CD8-positive, alpha-beta memory T cell (primary cell): ENCODE measurements at places on chromosomes 4 and X. TPM values are rescaled to one million over a fixed set of nuclear protein-coding genes. Genes with fewer than 3 reads are reported as not detected.

- H3K27me3 ChIP-seq: no peaks in the 10 kb centered on the region
- no peak overlapping the region for H3K4me3 ChIP-seq
- H3K4me1 ChIP-seq: peaks cover 73% of the 10 kb centered on the region
- no peak overlapping the region for H3K27ac ChIP-seq
- no peaks in the 10 kb centered on the region for H3K36me3 ChIP-seq
Measured at GRCh38 chr4:40256329-40256728, 59.5 kb downstream of the RHOH start.

- H3K27ac ChIP-seq: no peak overlapping the region
- no peak overlapping the region for H3K4me3 ChIP-seq
- H3K36me3 ChIP-seq: no peaks in the 10 kb centered on the region
- no peak for DNase-seq
- H3K4me1 ChIP-seq: no peaks in the 10 kb centered on the region
Measured at GRCh38 chr4:65983061-65983460, 312.8 kb upstream of the EPHA5 start.

- H3K27ac ChIP-seq: peak overlapping the region; percentile 35
- H3K4me1 ChIP-seq: peaks cover 81% of the 10 kb centered on the region
- H3K27me3 ChIP-seq: no peaks in the 10 kb centered on the region
- H3K4me3 ChIP-seq: peak overlapping the region; percentile 68
- DNase-seq: no peak
Measured at GRCh38 chr4:38510201-38510600, 153.8 kb upstream of the KLF3 start.

- no peak overlapping the region for H3K27ac ChIP-seq
- H3K4me1 ChIP-seq: no peaks in the 10 kb centered on the region
- no peak for DNase-seq
- no peaks in the 10 kb centered on the region for H3K36me3 ChIP-seq
- no peak overlapping the region for H3K4me3 ChIP-seq
Measured at GRCh38 chr4:95217197-95217596, 331.6 kb downstream of the UNC5C start.

- no peak overlapping the region for H3K4me3 ChIP-seq
- no peak for DNase-seq
- no peaks in the 10 kb centered on the region for H3K4me1 ChIP-seq
- H3K36me3 ChIP-seq: no peaks in the 10 kb centered on the region
- H3K27me3 ChIP-seq: peaks cover 3% of the 10 kb centered on the region
- no peak overlapping the region for H3K27ac ChIP-seq
Measured at GRCh38 chr4:108937066-108937465, 174.2 kb upstream of the ETNPPL start.

DNA sequence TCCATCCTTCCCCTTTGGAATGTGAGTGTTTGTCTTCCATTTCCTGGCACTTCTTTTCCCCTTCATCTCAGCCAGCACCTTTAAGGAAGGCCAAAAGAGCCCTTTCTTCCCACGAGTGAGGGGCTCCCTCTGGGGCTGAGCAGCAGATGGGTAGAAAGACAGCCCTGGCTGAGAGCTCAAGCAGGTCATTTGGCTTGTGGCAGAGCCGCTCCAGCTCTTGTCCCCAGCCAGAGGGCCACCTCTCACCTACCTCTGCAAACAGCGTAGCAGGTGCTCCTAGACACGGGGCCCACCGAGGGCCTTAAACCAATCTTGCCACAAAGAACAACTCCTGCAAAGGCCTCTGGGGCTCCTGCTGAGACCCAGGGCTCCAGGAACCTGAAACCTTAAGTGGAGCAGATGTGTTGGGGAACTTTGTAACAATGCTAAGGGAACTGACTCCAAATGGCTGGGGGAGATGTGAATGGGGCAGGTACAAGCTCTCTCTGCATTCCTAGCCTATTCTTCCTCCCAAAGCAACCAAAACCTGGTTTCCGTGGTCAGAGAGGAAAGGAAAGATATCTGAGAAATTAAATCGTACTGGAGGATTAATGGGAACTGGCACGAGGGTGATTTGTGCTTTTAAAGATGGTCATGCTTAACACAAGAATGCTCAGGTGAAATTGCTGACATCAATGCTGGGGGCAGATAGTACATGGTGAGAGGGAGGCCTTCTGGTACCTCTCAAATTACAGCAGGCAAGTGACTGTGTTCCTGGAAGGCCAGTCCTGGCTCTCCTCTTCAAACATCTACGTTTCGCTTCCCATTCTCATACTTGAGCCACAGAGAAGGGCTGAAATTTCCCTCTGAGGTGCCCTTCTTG is 27.0 kb downstream of the TFDP3 start:
- no peaks in the 10 kb centered on the region for H3K36me3 ChIP-seq
- H3K4me3 ChIP-seq: no peak overlapping the region
- no peaks in the 10 kb centered on the region for H3K27me3 ChIP-seq
- no peak overlapping the region for H3K27ac ChIP-seq

GRCh38 chr4:123495530-123495929 is 98.9 kb downstream of the SPRY1 start:
- H3K4me3 ChIP-seq: no peak overlapping the region
- H3K27ac ChIP-seq: no peak overlapping the region
- H3K36me3 ChIP-seq: no peaks in the 10 kb centered on the region
- DNase-seq: no peak
- no peaks in the 10 kb centered on the region for H3K4me1 ChIP-seq
- H3K27me3 ChIP-seq: no peaks in the 10 kb centered on the region

DNA sequence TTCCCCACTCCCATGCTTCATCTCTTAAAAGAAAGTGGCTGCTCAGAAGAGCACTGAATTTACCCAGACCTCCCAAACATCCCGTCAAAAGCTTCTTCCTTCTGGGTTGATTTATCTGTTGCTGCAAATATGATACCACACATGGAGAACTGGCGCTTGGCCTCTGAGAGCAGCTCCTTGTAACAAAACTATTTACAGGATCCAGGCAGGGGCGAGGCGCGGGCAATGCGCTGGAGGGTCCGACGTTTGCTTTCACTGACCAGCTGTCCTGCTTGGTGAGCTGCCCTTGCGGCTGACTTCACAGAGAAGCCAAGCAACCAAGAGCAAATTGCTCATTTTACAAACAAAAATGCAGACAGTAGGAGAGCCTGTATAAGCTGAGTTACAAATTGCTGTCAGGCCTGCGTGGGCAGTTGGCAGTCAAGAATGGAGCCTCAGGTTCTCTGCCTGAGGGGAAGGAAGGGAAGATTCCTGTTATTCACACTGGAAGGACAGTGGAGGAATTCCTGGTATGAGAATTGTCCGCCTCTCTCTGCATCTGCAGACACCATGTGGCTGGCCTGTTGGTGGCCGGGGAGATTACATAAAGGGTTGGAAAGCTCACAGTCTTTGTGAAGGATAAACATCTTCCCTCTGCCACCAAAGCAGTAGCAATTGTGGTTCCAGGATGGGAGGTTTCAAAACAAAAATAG is 192.2 kb upstream of the LEF1 start:
- H3K27me3 ChIP-seq: no peaks in the 10 kb centered on the region
- H3K27ac ChIP-seq: no peak overlapping the region
- no peak for DNase-seq
- H3K4me3 ChIP-seq: no peak overlapping the region

- peaks cover 16% of the 10 kb centered on the region for H3K4me1 ChIP-seq
- DNase-seq: no peak
- H3K27ac ChIP-seq: peak within 1 kb of the TSS; percentile 98
Measured at GRCh38 chr4:185396724-185397385, at the start of gene ANKRD37. Gene ANKRD37, plus strand, starts transcription at chr4:185396841. Its CDS starts 83 bp downstream, at chr4:185396924.

DNA sequence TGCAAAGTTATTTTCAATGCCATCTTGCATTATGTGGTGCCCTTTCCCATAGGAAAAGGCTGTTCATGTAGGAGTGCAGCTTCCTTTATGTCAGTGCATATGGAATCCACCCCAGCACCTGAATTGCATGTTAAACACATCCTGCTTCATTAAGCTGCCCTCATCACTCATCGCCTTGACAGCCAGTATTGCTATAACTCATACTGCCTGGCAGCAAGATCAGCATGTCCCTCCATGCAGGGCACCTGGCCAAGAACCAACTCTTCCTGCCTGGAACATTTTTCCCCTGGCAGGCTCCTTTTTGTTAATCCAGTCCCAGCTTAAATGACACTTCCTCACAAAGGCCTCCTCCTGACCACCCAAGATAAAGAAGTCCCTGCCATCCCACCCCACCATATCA is 23.5 kb upstream of the CA5B start:
- no peaks in the 10 kb centered on the region for H3K36me3 ChIP-seq
- DNase-seq: no peak
- H3K27ac ChIP-seq: no peak overlapping the region
- H3K4me3 ChIP-seq: no peak overlapping the region

DNA sequence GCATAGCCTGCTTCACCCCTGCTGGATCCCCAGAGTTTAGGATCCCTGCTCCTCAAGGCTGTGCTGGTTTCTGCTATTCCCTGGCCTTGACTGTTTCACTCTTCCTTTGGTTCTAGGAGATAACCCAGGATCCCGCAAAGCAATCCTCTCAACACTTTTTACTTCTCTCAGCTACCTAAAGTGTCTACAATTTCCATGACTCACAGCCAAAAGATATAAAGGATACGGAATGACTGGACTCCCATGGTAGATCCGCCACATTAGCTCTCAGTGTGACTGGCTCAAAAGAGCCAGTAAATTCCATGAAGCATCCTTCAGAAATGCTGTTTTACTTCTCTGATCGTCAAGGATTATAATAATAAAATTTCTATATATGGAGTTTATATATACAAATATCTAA is 66.3 kb upstream of the TMEM164 start:
- H3K4me1 ChIP-seq: no peaks in the 10 kb centered on the region
- H3K27ac ChIP-seq: no peak overlapping the region
- no peak overlapping the region for H3K4me3 ChIP-seq
- no peaks in the 10 kb centered on the region for H3K27me3 ChIP-seq

- H3K4me3 ChIP-seq: no peak overlapping the region
- H3K36me3 ChIP-seq: no peaks in the 10 kb centered on the region
- no peaks in the 10 kb centered on the region for H3K4me1 ChIP-seq
Measured at GRCh38 chrX:74922922-74923543, 2.2 kb downstream of the NEXMIF start.

DNA sequence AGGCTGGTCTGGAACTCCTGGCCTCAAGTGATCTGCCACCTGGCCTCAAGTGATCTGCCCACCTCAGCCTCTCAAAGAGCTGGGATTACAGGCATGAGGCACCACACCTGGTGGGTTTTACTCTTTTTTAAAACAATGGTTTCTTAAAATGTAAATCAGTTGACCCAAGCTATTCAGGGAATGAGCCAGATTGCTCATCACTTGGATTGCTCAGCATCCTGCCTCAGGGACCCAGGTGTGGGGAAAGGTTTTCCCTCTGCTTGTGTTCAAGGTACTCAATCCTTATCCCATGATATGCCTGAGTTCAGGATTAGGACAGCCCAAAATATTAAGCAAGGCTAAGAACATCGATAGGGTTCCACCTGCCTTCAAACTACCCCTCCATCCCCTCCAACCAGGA is 67.4 kb downstream of the CHRNA9 start:
- no peaks in the 10 kb centered on the region for H3K27me3 ChIP-seq
- H3K4me3 ChIP-seq: no peak overlapping the region

DNA sequence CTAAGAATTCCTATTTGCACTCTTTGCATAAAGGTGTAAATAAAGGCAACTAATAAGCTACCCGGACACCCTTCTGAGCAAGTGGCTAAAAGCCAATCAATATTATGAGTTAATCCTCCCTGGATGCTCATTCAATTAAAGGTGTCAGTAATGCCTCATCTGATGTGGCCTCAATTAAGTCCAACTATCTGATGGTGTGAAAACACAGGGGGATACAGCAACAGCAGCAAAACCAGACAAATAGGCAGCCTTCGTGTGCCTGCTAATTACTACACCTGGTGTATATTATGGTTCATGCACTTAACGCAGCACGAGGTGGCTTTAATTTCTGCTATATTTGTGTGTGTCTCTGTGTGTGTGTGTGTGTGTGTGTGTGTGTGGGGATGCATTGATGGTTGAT is 244.4 kb downstream of the DCLK2 start:
- DNase-seq: no peak
- H3K4me1 ChIP-seq: no peaks in the 10 kb centered on the region
- peaks cover 4% of the 10 kb centered on the region for H3K36me3 ChIP-seq

GRCh38 chr4:8391972-8392371 is 48.6 kb downstream of the ACOX3 start:
- no peak for DNase-seq
- H3K4me1 ChIP-seq: no peaks in the 10 kb centered on the region
- H3K4me3 ChIP-seq: no peak overlapping the region
- H3K36me3 ChIP-seq: peaks cover 8% of the 10 kb centered on the region

DNA sequence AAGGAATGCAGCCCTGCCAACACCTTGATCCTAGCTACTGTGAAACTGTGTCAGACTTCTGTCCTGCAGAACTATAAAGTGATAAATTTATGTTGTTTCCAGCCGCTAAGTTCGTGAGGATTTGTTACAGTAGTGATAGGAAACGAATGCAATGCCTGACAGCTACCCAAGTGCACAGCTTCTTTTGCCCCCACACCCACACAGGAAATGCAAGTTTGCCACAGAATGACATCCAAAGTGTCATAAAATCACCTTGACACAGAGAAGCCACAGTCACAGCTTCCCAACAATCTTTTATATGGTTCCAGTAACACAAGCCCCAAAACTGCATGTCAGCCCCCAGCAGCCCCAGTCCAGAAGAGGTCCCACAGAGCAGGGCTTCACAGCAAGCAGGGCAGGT is 216.9 kb upstream of the S100G start:
- no peak for DNase-seq
- H3K4me3 ChIP-seq: no peak overlapping the region
- no peaks in the 10 kb centered on the region for H3K36me3 ChIP-seq
- peaks cover 9% of the 10 kb centered on the region for H3K4me1 ChIP-seq
- H3K27me3 ChIP-seq: no peaks in the 10 kb centered on the region

DNA sequence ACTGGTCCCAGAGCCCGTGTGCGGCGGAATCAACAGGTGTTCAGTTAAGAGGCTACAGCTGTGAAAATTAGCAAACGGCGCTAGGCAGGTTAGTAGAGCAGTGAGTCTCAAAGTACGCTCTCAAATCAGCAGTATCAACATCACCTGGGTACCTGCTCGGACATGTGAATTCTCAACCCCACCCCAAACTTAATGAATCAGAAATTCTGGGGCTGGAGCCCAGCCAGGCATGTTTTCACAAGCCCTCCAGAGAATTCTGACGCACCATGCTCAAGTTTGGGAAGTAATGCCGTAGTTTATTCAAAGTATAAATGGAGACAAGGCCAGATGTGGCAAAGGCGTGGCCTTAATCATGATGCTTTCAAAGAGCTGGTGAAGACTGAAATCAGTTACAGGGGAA is 58.2 kb upstream of the PTCHD1 start:
- no peak for DNase-seq
- H3K36me3 ChIP-seq: no peaks in the 10 kb centered on the region
- no peak overlapping the region for H3K27ac ChIP-seq
- H3K4me3 ChIP-seq: no peak overlapping the region
- H3K4me1 ChIP-seq: no peaks in the 10 kb centered on the region

Gene PCDH10
- not detected for polyA plus RNA-seq

Gene ZNF280C
- 2.2 TPM for polyA plus RNA-seq

Gene SPACA5
- not detected for polyA plus RNA-seq

Gene CCDC120
- 1.5 TPM for polyA plus RNA-seq

Gene TRPC5OS
- polyA plus RNA-seq: not detected
